ENCODE measurements at places on chromosomes 1 and 21.

DNA sequence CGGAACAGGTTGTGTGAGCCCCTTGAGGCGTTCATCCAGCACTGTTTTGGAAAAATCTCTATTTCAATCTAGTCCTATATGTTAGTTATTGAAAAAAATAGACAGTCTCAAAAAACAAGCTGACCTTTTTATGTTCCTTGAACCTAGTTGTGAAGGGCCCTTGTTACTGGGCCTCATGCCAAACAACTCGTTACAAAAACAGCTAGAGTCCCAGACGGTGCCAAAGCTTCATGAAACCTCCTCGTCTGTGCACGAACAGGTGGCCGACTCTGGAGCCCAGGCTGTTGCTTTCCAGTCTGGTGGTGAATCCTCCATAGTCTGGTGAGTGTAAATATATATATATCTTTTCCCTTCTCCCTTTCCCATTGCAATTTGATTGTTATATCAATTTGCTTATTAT is at the start of gene CHIA:
Gene CHIA (plus strand): TSS at position 222 of the 400 bp plus-strand sequence. CDS start 19,617 bp downstream, outside the sequence.
- no peak for DNase-seq

DNA sequence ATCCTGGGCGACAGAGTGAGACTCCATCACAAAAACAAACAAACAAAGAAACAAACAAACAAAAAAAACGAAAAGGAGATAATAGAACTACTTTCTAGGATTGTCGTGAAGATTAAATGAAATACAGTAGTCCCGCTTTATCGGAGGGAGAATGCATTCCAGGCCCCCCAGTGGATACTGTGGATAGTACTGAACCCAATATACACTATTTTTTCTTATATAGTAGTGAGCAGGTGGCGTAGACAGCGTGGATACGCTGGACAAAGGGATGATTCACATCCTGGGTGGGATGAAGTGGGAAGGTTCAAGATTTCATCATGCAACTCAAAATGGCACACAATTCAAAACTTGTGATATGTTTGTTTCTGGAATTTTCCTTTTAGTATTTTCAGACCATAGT is 8.0 kb downstream of the SLC35F3 start:
- no peak for DNase-seq

DNA sequence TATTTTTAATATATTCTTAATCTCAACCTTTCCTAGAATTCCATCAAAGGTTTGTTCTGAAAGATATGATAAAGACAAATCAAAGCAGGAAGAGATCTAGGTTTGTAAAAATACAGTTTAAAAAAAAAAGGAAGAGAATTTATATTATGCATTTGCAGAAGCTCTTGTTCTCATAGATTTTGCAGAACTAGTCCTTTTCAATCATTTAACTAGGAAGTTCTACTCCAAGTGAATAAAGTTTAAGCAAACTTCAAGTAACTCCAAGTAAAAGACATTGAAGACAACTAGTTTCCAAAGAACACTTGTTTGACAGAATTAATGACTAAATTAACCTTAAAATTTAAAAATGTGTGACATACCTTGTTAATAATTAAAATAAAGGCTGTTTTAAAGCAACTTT is 55.9 kb downstream of the HNRNPR start:
- DNase-seq, result no peak

GRCh38 chr1:109617291-109617801 is 2.1 kb downstream of the GNAT2 start:
- DNase-seq, result peak; percentile 90

- peak; percentile 78 for DNase-seq
Observed at GRCh38 chr1:209202830-209203532, 380.5 kb upstream of the CAMK1G start.

DNA sequence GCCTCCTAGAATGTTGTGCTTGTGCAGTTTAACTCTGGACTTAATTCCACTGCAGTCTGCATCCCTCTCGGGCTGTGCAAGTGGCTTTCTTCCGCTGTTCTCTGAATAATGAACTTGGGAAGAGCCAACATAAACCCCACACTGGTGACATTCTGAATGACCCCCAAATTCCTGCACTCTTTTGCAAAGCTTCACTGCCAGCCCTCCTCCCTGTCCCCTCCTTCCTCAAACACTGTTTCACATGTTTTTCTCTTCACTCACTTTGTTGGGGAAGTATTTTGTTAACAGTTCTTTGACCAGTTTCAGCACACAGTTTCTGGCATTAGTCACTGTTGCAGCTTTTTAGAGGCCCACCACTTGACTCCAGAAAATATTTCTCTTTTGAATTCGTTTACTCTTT is 39.7 kb downstream of the GNG12 start:
- DNase-seq, result no peak

GRCh38 chr1:184075055-184076029 is 23.8 kb downstream of the TSEN15 start:
- DNase-seq, result no peak

DNA sequence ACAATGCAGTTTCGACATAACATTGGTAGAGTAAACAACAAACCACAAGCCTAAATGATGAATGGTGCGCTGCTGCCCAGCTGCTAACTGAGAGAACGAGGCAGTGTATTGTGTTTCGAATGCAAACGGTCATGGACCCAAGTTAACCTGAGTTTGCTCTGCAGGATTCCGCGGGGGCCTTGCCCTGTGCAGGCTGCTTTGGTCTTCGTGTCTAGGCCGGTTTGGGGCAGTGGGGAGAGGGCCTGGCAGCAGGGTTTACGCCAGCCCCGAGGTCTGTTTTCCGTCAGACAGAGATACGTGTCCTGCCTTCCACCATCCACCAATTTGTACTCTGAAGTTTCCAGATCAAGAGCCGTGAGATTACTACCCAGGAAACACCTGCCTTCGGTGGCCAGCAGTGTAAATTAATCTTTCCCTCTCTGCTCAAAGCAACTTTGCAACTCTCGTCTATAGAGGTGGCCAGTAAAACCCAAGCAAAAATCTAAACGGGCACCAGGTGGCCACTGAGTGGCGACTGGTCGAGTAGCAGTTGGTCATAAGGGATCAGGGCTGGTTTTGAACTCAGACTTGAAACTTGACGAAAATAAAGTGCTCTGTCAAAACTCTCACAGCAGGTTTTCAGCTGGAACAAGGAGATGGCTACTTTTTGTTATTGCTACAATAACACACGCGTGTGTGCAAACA is 6.3 kb upstream of the PRDM15 start:
- DNase-seq, result no peak

DNA sequence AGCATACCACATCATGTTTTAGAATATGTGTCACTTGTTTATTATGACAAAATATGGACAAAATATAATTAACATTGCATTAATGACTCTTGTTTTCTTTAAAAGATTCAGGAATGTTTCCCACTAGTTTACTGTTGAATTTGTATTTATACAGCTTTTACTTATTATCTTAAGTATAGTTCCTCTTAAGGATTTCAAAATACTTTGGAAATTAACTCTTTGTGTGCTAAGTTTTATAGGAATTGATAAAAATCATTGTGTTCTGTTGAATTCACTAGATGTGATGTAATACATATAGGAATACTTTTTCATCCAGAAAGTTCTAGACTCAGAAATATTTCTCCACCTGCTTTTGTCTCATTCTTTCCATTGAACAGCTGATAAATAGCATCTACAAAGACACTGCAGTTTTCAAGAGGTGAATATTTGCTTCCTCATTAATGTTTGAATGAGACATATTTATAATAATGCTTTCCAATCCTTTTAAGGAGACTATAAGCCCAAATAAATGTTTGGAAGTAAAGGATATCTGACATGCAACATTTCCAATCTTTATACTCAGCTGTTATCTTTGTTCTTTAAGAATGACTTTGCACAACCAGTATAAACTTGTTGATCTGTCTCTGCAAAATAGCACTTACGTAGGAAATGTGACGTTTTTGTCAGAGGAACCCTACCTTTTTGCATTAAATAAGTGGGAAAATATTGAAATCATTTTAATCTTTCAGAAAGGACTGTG is 38.4 kb upstream of the SAMSN1 start:
- no peak for DNase-seq

Measured in osteoblast (primary cell).